Stimulated activated CD4-positive, alpha-beta T cell treated with anti-CD3 and anti-CD28 coated beads, Interleukin-1b, Interleukin-23, amount 100 ng/mL, for 1 hour (primary cell): ENCODE measurements at places on chromosomes 13 and 19.

DNA sequence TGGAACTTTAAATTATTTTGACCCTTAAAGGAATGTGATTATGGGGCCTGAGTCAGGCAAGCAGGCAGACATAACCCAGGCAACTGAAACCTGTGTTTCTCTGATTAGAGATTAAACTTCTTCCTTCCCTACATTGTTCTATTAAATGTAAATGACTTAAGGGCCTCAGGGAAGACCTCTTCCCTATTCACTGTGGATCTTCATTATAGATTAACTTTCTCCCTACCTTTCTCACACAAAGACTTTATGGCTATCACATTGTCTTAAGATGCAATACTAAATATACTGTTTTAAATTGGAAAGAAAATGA lies 8.8 kb upstream of the METTL21C start:
- DNase-seq, result no peak

GRCh38 chr19:13163609-13164342 lies 13.6 kb downstream of the IER2 start:
- no peak for DNase-seq

GRCh38 chr13:34941436-34941834 lies 635 bp upstream of the NBEA start:
- DNase-seq, result no peak

DNA sequence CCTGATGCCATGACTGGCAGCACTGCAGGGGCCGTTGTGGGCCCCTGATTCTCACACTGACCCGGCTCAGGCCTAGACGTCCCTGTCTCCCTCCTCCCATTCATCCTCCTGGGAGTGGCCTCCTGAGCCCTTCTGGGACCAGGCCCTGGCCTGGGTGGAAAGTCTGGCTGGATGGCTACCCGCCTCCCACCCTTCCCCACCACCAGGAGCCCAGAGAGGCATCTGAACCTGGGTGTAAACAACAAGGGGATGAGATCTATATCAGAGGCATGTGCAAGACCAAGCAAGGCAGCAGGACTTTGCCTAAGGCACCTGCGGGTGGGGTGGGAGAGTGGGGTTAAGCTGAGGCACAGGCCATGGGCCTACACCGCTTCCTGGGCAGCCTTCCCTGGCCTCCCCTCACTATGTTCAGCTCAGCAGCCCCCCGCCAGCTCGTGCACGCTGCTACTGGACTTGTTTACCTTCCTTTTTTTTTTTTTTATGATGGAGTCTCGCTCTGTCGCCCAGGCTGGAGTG lies 22.0 kb upstream of the ASPDH start:
- no peak for DNase-seq

DNA sequence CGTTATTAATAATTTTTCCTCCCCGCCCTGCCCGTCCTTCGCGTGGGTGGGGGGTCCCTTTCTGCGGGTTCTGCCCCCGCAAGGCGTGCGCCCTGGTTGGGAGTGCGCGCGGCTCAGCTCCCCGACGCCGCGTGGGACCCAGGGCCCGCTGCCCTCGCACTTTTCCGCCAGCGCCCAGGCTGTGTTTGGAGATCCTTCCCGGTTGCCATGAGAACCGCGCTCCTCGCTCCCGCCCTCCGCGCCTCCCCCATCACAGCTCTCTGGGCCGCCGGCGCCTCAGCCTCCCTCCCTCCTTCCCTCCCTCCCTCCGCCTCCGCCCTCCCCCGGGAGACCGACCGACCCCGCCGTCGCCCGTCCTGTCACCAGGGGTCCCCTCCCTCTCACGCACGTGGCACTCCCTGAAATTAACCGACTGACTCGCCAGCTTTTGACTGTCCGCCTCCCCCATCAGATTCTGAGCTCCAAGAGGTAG lies 2.4 kb upstream of the SSBP4 start:
- DNase-seq, result no peak

GRCh38 chr13:102724923-102725322 lies 30.1 kb upstream of the METTL21C start:
- DNase-seq, result no peak

- DNase-seq, result peak; percentile 86
Observed at GRCh38 chr19:17419621-17420474, at the start of gene MVB12A. Gene MVB12A (plus strand): TSS chr19:17420047. CDS start chr19:17420136, 89 bp downstream.

DNA sequence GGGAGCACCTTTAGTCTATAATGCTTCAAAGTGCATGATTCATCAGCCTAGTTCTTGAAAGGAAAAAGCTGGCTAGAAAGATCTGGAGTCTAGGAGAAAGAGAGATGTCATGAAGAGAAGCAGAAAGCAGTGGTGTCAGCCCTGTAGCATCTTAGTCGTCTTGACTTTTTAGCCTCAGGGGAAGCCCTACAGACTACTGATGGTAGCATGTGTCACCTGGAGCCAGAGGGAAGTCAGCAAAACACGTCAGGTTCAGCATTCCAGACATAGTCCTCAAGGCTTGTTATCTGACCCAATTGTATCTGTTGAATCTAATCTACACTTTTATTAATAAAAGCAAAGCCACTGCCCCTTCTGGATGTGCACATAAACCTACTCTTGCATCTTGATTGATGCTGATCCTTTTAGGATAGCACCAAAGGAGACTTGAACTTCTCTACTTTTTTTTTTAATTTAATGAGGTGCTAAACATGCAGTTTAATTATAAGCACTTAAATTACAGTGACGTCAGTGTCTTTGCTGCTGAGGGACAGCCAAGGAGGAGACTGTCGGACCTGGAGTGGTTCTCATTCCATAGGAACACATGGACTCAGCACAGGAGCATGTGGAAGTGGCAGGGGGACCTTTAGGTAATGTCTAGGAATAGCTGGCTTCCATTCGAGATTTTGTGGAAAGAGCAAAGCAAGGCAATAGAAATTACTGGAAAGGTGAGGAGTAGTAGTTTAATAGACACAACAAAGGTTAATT lies 525.5 kb upstream of the SGCG start:
- DNase-seq, result no peak

DNA sequence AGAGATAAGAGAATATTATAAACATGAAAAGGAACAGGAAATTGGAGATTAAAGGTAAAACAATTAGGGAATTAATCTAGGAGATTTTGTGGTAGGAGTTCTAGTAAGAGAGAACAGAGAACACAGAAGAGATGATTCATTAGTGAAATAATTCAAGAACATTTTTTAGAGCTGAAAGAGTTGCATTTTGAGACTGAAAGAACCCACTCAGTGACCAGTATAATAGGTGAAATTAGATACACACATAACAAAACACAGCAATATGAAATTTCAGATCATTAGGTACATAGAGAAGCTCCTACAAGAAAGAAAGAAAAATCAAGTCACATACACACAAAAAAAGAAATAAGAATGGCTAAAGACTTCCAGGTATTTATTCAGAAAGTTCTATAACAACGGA lies 144.0 kb downstream of the CYSLTR2 start:
- DNase-seq, result no peak

- no peak for DNase-seq
Observed at GRCh38 chr19:14019100-14019499, 8.8 kb upstream of the RLN3 start.

GRCh38 chr13:99218545-99218944 lies 17.9 kb downstream of the UBAC2 start:
- DNase-seq, result no peak

DNA sequence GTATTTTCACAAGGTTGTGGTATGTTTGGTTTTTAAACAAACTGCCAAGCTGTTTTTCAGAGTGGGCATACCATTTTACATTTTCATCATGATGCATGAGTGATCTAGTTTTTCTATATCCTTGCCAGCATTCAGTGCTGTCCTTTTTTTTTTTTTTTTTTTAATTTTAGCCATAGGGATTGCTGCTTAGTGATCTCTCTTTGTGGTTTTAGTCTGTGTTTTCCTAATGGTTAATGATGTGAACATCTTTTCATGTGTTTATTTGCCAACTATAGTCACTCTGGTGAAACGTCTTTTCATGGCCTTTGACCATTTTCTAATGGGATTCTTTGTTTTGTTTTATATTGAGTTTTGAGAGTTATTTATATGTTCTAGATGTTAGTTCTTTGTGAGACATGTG lies 59.7 kb downstream of the SHISA2 start:
- DNase-seq, result no peak

DNA sequence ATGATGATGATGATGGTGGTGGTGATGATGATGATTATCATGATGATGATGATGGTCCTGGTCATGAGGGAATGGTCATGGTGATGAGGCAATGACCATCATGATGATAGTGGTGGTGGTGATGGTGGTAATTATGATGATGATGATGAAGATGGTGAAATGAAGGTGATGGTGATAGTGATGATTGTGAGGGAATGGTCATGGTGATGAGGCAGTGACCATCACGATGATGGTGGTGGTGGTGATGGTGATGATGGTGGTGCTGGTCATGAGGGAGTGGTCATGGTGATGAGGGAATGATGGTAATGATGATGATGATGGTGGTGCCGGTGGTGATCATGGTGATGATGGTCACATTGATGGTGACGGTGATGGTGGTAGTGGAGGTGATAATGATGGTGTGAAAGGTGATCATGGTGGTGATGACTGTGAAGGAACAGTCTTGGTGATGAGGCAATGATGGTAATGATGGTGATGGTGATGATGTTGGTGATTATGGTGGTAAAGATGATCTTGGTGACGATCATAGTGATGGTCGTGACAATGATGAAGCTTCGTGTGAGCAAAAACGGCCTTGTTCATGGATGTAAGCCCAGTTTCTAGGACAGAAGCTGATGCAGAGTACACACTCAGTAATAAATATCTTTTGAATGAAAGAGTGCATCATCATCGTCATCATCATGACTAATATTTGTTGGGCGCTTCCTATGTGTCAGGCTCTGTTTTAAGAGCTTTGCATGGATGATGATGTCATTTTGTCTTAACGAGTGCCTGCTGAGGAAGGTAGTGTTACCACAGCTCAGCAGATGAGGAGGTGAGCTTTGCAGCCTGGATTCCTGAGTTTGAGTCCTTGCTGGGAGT lies 17.3 kb downstream of the SBK2 start:
- no peak for DNase-seq

DNA sequence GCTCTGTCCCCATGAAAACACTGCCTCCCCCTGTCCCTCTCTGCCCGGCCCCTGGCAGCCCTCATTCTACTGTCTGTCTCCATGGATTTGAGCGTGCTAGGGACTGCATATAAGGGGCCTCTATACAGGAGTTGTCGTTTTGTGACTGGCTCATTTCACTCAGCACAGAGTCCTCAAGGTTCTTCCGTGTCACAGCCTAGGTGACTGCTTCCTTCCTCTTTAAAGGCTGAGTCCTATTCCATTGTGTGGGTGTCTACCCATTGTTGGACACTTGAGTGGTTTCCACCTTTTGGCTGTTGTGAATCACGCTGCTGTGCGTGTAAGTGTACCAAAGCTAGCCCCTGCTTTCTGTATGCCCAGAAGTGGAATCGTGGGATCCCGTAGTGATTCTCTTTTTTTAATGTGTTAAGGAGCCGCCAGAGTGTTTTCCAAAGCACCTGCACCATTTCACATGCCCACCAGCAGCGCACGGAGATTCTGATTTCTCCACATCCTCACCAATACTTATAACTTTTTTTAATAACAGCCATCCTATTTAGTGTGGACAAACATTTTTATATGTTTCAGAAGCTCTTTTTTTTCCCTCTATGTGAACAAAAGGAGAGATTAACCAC lies 116.7 kb downstream of the COL4A2 start:
- no peak for DNase-seq

GRCh38 chr13:44103429-44104196 lies 223.9 kb downstream of the LACC1 start:
- DNase-seq, result no peak

GRCh38 chr19:36573895-36574720 lies 1.0 kb upstream of the ZNF529 start:
- DNase-seq, result no peak

DNA sequence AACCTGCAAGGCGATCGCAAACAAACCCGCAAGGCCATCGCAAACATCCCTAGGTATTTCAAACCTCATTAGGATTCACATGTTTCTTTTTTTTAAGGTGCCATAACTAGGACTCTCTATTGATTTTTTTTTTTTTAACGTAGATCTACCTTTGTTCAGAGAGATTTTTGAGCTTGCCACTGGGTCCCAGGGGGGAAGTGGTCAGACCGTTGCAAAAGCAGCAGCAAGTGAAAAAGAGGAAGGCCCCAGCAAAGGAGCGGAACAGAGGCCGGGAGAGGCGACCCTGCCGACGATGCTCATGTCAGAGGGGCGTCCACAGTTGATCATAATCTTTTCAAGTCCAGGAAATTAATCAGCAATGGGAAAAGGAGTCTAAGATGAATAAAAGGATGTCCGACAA lies 32.7 kb upstream of the FLT1 start:
- no peak for DNase-seq

DNA sequence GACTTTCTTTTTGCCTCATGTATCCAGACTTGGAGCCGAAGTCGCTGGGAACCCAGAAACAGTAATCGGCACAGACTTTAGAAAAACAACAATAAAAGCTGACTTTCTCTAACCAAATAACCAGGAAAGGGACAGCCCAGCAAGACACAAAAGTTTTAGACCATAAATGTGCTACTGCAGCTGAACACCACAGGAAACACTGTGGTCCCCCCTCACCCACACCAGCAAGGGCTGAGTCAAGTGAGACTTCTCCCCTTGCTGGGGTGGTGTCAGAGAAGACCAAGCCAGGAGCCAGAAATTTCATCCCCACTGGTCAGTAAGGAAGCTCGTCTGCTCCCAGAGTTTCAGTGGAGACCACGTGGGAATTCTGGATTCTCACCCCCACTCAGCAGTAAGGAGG lies 70.6 kb downstream of the ESD start:
- DNase-seq, result no peak

DNA sequence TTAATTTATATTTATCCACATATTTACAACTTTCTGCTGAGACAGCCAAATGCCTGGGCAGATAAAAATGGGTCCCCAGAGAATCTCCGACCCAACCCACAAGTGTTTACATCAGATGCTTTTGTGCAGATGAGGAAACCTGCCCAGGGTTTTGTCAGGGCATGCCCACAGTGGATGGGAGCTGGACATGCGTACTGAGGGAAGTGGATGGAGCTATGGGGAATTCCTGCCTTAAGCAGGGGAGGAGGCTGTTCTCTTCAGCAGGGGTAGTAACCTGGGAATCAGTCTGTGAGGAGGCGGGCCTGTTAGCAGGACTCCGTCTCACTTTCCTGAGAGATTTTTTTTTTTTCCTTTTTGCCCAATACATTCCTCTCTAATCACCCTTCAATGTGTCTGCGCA lies 122.9 kb downstream of the RFC3 start:
- DNase-seq, result no peak

GRCh38 chr19:36849701-36850558 lies 746 bp upstream of the ZNF345 start:
- peak; percentile 63 for DNase-seq

- DNase-seq, result no peak
Observed at GRCh38 chr13:73945871-73946270, 188.3 kb downstream of the KLF12 start.
